Activated naive CD4-positive, alpha-beta T cell treated with Interleukin-2 at 50 U/mL for 16 hours (primary cell): ENCODE measurements at places on chromosomes 6 and 20.

DNA sequence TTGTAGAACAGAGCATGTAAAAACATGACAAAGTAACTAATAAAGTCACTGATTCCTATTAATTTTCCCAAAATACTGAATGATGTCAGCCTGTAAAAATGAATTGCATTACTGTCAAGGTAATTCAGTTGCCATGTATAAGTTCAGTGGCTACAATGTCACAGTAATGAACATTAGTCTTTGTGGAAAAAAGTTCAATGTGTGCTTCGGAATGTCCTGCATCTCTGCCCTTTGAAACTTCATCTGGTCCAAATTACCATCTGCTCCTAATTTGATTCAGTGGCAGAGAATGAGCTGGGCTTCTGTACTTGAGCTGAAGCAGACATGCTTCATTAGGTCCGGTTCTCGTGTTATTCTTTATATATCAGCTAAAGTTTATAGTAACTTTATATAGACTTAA is 567.4 kb downstream of the COL12A1 start:
- no peak for DNase-seq

- peak; percentile 57 for DNase-seq
These were observed 1.1 kb downstream of the JAG1 start for GRCh38 chr20:10672624-10673127.

- no peak for DNase-seq
These were observed 60.1 kb upstream of the TAGAP start for GRCh38 chr6:159104931-159105330.

DNA sequence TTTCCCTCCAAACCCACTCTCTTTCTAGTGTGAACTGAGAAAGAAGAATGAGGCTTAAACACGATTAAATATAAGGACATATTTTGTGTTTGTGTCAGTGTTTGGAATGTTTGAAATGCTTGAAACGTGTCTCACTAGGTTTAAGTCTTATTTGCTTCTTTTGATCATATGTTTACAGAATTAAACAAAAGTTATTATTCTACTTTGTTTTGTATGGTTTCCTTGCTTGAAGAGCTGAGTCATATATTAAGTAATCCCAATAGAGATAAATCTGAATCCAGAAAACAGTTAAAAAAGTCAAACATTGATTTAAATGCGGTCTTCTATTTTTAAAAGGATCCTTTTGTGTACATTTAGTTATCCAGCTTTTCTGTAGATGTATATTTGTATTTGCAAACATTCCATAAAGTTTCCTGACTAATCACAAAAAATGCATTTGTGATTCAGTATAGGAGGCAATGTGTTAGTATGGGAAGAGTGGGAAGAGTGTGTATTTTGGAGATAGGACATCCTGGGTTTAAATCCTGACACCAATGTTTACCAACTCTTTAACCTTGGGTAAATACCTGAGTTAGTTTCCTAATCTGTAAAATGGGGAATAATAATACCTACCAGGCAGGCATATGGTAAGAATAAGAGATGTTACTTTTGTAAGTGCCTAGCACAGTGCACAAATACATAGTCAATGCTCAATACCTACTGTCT is 72.9 kb downstream of the TSBP1 start:
- DNase-seq = no peak
